Central memory CD4-positive, alpha-beta T cell (primary cell): ENCODE measurements at places on chromosomes 13 and 19.

GRCh38 chr13:110334256-110334655, 27.2 kb downstream of the COL4A2 start:
- DNase-seq = no peak

DNA sequence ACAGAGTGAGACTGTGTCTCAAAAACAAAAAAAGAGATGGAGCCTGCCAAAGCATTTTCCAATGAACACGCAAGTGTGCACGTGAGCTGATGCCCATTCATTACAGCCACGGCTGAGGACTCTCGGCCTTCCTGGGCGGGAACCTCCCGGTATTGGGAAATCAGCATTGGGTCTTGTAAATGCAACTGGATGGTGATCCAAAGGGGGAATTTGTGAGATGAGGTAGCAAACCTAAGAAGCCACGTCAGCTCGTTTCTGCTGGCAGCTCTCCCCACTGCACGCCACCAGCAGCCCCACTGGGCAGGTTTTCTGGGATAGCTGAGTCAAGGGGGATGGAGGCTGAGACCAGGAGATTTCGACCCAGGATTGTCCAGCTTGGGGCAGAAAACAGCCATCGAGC, 11.5 kb downstream of the C13orf46 start:
- no peak for DNase-seq

GRCh38 chr19:31532034-31532433, 182.8 kb upstream of the TSHZ3 start:
- DNase-seq = no peak

DNA sequence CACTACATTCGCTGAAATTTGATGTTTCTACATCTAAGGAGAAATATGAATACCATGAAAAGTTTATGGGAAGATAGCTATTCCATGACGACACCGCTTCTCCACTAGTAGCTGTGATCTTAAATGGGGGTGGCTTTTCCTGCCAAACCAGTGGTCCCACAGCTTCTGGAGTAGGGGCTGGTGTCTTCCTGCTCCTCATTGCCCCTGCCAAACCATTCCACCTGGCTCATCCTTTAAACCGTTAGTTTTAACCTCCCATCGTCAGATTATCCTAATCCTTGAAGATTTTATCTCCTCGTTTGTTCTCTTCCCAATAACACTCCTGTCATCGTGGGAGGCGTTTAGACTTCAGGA, 568 bp upstream of the ZNF230 start:
- no peak for DNase-seq

GRCh38 chr13:39685652-39686051, 30.2 kb downstream of the COG6 start:
- no peak for DNase-seq

GRCh38 chr13:96273196-96273595, 183.3 kb downstream of the HS6ST3 start:
- no peak for DNase-seq
